RWPE1 (cell line): ENCODE measurements at places on chromosomes 3 and 15.

GRCh38 chr3:115502128-115502527 is 121.2 kb upstream of the GAP43 start:
- no peak for DNase-seq

DNA sequence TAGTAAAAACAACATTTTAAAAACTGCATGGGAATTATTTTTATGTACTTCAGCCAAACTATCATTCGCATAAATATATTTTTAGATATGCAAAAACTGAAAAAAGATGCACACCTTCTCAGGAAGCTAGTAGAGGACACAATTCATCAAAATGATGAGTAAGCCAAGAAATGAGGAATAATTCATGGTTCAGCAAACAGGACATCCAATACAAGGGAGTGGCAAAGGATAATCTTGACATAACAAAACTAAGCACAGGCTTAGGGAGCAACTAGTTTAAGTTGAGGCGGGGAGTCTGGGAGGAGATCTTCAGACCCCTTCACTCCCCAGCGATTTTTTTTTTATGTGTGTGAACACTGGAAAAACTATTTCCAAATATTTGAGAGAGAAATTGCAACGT is 93.7 kb downstream of the ZNF280D start:
- DNase-seq = no peak

DNA sequence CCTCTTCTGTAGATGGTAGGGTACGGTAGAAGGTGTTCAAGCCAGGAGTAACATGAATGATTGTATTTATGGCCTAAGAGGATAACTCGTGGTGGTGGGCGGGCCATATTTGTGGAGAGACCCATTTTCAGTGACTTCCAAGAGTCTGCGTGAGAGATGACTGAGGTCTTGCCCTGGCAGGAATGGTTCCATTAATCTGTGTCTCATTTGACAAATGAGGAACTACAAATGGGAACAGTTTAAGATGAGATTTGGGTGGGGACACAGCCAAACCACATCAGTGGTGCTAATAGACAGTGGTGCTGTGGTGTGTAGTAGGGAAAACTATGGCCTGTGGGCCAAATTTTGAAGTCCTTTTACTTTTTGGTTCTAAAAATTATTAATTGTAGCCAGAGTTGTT is 47.1 kb downstream of the FLNB start:
- no peak for DNase-seq

DNA sequence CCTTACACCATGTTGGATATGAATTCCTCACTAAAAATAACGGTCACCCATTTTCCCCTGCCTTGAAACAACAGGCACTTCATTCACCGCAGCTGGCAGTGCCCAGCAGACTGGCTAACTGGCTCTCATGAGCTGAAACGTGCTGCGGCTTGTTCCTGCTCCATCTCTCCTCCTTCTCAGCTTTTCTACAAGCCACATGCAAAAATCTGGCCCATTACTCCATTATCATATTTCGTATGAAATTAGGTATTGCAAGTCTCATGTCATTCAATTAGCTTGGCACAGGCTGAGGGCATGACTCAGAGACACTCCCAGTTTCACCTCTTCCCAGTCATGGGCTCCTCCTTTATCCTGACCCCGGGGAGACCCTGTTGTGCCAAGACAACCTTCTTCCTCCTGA is 60.0 kb downstream of the MAGEF1 start:
- peak; percentile 90 for DNase-seq

DNA sequence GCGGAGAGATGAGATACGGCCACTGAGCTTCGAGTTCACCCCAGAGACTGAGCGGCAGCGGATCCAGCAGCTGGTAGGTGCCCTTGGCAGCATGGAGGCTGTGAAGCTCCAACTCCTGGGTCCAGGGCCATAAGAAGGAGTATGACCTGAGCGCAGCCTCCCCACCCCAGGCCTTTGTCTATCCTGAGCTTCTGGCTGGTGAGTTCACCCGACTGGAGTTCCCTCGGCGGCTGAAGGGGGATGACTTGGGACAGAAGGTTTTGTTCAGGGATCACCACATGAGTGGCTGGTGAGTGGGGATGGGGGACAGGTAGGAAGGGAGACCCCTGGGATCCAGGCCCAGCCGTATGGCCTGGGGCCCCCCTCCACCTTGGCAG is 2.6 kb downstream of the PPM1M start:
- DNase-seq = no peak

DNA sequence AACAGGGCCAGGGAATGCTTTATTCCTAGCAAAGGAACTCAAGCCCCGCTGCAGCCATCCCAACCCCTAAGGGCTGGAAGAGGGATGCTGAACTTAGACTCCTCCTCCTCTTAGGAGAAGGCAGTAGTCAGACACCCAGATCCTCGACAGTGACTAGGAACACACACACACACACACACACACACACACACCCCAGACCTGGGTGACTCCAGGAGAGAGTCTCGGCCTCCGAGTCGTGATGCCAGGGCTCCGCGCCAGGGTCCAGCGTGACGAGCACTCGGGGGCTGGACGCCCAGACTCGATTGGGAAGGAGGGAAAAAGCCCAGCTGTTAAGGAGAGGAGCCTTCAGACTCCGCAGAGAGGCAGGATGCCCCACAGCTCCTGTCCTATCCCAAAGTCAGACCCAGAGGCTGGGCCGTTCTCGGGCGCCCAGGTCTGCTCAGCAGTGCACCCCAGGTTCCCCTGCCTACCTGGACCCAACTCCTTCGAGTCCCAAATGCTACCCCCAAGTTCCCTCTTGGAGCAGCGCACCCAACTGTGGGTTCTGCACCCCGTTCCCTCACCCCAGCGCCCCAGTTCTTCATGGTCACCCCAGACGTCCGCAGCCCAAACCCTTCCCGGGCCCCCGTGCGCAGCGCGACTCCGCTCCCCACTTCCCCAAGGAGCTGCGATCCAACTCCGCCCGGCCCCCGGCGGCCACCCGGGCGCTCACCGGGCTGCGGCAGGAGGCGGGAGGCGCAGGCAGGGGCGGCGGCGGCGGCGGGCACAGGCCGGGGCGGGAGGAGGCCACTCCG is 421 bp downstream of the BMF start:
- peak; percentile 42 for DNase-seq

DNA sequence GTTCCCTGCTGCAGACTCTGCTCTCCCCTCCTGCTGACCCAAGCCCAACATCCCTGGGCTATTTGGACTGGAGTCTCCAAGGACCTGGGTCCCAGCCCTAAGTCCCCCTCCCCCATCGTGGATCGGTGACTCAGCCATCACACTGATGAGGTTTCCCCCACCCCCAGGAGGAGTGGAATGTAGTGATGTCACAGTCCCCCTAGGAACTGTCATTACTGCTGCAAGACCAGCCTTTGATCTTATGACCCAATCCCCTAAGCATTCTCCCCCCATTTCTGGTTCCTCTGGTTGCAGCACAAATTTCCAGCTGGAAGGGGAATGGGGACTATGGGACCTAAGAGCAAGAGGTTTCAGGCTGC is 63.4 kb upstream of the CSPG4 start:
- no peak for DNase-seq

DNA sequence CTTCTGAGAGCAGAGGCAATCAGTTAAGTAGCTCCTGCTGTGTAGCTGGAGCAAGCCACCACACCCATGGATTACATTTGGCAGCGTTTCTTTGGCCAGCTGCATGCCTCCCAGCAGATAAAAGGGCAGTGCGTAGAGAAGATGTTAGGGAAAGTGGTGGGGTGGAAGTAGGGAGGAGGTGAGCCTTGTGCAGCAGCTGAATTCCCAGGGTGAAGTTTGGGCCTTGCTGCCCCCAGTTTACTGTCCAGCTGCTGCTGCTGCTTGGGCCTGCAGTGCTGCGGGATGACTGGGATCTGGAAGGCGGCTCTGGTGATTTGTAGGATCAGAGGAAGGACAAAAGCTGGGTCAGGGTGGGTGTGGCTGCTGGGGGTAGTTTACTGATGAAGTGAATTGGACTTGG is 318.7 kb upstream of the C2CD4B start:
- DNase-seq = no peak

- DNase-seq = peak; percentile 64
Observed at GRCh38 chr3:24242012-24242698, 252.5 kb downstream of the THRB start.

DNA sequence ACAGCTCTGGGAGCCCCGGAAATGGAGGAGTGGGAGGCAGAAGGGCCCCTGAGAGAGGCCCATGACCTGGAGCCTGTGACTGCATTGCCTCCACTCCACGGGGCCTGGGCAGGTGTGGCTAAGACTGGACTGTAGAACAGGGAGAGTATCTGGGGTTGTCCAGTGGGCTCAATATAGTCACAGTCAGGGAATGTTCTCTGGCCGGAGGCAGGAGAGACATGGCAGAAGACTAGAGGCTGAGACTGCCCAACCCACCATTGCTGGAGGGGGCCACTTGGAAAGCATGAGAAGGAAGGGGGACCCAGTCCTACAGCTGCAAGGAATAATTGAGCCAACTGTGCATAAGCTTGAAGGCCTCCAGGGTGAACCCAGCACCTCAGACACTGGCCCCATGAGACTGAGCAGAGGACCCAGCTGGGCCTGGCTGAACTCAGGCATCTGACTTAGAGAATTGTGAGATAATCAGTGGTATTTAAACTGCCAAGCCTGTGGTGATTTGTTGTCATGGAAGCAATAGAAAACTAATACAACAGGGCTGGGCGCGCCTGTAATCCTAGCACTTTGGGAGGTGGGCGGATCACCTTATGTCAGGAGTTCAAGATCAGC is 33.1 kb downstream of the NIPA2 start:
- DNase-seq = no peak

GRCh38 chr3:168531116-168531515 is 435.4 kb upstream of the GOLIM4 start:
- DNase-seq = no peak
